ENCODE measurements at places on chromosomes 3 and 15. TPM values are rescaled to one million over a fixed set of nuclear protein-coding genes. Genes with fewer than 3 reads are reported as not detected.
A peak's percentile ranks its signal among the peaks of the same experiment; 100 is the strongest.

Gene FETUB
- not detected for total RNA-seq

Gene EPHA3
- total RNA-seq, result 0.17 TPM

Gene GOLGA6L9
- total RNA-seq, result 13.3 TPM

DNA sequence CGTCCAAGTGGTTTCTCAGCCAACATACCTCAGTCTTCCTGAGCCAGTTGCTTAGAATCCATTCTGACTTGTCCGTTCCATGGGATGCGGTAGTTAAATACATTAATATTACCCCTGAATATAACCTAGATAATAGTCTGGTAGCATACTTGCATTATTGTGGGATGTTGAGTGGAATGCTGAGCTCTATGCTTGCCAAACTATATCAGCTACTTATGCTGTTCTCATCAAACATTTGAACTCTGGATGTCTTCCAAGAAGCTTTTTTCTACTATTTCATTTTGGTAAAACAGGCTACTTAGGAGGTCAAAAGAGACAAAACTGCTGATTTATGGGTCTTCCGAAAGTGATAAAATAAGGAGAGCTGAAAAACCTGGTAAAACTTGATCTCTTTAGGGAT lies 429.5 kb downstream of the NAALADL2 start:
- H3K27me3 ChIP-seq, result no peaks in the 10 kb centered on the region
- H3K4me3 ChIP-seq, result no peak overlapping the region
- H3K27ac ChIP-seq, result no peak overlapping the region
- no peaks in the 10 kb centered on the region for H3K36me3 ChIP-seq
- DNase-seq, result no peak

DNA sequence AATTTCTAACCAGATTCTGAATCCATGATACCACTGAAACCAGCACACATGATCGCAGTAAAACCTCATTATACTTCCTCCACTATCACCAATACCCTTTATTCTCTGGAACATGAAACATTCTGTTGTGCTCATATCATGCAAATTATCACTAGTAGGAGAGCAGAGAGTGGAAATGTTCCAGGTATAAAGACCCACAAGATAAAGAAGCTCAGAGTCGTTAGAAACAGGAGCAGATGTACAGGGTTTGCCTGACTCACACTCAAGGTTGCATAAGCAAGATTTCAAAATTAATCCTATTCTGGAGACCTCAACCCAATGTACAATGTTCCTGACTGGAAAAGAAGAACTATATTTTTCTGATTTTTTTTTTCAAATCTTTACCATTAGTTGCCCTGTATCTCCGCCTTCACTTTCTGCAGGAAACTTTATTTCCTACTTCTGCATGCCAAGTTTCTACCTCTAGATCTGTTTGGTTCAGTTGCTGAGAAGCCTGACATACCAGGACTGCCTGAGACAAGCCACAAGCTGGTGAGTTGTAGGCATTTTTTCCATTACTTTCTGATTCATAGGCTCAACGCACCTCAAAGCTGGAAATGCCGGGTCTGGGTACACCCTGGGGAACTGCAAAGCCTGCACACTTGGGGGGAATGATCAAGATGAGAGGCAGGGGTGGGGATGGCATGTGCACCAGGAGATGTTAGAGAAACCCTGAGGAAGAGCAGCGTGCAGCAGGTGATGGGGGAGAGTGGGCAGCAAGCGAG lies at the start of gene CCR2:
Gene CCR2 (plus strand): TSS at position 465 of the 764 bp plus-strand sequence. CDS start 3,417 bp downstream, outside the sequence.
- DNase-seq, result no peak
- H3K27ac ChIP-seq, result no peak within 1 kb of the TSS
- H3K4me3 ChIP-seq, result no peak within 1 kb of the TSS
- no peaks in the 10 kb centered on the region for H3K36me3 ChIP-seq

GRCh38 chr3:196108075-196108743 lies 26.3 kb upstream of the TFRC start:
- H3K27me3 ChIP-seq, result no peaks in the 10 kb centered on the region
- no peak for DNase-seq
- no peaks in the 10 kb centered on the region for H3K36me3 ChIP-seq
- peak overlapping the region; percentile 41 for H3K27ac ChIP-seq
- peaks cover 6% of the 10 kb centered on the region for H3K4me1 ChIP-seq
- H3K4me3 ChIP-seq, result no peak overlapping the region

DNA sequence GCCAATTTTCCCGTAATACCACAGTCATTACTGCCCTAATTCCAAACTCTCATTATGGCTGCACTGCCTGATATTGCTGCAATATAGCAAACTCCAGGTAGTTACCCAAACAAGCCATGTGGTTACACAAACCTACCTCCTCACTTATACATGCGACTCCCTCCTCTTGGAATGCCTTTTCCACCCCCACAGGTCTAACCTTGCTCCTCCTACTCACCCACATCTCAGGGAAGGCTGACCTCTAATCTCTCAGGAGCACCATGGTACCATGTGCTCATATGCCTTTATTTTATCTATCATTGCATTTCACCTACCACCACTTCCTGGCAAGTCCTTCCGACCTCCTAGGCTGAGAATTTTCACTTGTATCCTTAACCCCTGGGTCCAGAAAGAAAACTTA lies 2.9 kb downstream of the RBPMS2 start:
- no peaks in the 10 kb centered on the region for H3K36me3 ChIP-seq
- no peak overlapping the region for H3K27ac ChIP-seq
- H3K4me3 ChIP-seq, result no peak overlapping the region
- peaks cover 17% of the 10 kb centered on the region for H3K4me1 ChIP-seq
- H3K27me3 ChIP-seq, result peaks cover 3% of the 10 kb centered on the region
- DNase-seq, result no peak

GRCh38 chr15:33524274-33524673 lies 213.5 kb downstream of the RYR3 start:
- no peaks in the 10 kb centered on the region for H3K36me3 ChIP-seq
- no peak for DNase-seq
- H3K4me1 ChIP-seq, result peaks cover 3% of the 10 kb centered on the region
- no peak overlapping the region for H3K27ac ChIP-seq
- no peak overlapping the region for H3K4me3 ChIP-seq

DNA sequence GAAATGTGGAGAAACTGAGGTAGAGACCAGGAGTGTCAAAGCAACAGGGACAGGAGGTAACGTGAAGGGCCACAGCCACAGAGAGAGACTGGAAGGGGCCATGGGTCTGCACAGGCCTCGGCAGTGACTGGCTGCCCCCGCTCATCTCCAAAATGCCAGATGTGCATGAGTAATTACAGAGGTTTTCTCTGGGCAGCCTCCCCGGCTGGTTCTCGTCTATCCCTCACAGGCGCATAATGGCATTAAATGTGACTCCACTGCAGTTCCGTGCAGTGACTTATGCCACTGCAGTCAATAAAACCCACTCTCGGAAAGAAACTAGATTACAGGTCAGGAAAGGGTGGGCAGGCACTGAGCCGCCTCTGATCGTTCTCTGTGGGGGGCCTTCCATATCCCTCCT lies 74.7 kb downstream of the WDR76 start:
- H3K4me3 ChIP-seq, result no peak overlapping the region
- peaks cover 6% of the 10 kb centered on the region for H3K4me1 ChIP-seq

- peaks cover 7% of the 10 kb centered on the region for H3K36me3 ChIP-seq
- H3K4me1 ChIP-seq, result peaks cover 8% of the 10 kb centered on the region
- no peak overlapping the region for H3K27ac ChIP-seq
- no peak overlapping the region for H3K4me3 ChIP-seq
- peaks cover 29% of the 10 kb centered on the region for H3K27me3 ChIP-seq
- DNase-seq, result no peak
Measured at GRCh38 chr3:195170496-195170895, 100.5 kb downstream of the XXYLT1 start.

DNA sequence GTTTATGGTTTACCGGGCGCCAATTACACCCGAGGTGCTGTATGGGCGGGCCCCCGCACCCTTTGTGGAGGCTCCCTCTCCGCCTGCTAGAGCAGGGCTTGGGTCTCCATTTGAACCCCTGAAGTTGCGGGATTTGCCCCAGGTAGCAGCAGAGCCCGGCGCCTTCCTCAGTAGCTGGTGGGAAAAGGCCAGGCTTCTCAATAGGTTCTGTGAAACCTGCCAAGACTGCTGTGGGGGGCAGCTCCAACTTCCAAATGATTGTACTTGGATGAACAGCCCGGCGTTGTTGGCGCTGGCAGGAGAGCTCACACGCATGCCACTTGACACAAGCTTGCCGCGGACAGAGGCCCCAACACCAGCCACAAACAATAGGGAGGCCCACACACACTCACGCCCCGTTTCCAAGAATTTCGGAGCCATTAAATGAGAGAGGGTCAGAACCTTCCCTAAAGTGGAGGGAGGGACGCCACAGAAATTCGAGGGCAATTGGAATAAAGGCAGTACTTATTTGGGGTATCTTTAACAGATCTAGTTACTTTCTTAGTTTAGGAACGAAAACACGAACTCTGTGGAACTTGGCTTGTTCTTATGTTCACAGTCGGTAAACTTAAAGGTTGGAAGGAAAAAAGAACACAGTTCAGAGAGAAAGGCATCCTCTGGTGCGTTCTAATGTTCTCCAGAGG lies 1.4 kb downstream of the EPHB3 start:
- no peak overlapping the region for H3K27ac ChIP-seq
- no peak for DNase-seq
- H3K4me3 ChIP-seq, result peak overlapping the region; percentile 62
- H3K27me3 ChIP-seq, result peaks cover 51% of the 10 kb centered on the region
- peaks cover 48% of the 10 kb centered on the region for H3K4me1 ChIP-seq

GRCh38 chr3:63909431-63909830 lies 2.8 kb downstream of the SCAANT1 start:
- no peak overlapping the region for H3K4me3 ChIP-seq
- no peaks in the 10 kb centered on the region for H3K27me3 ChIP-seq
- DNase-seq, result no peak
- no peak overlapping the region for H3K27ac ChIP-seq
- peaks cover 3% of the 10 kb centered on the region for H3K36me3 ChIP-seq

GRCh38 chr3:57100046-57100695 lies 39.7 kb downstream of the SPATA12 start:
- H3K4me1 ChIP-seq, result peaks cover 4% of the 10 kb centered on the region
- no peak overlapping the region for H3K4me3 ChIP-seq
- H3K27ac ChIP-seq, result no peak overlapping the region
- H3K27me3 ChIP-seq, result no peaks in the 10 kb centered on the region

DNA sequence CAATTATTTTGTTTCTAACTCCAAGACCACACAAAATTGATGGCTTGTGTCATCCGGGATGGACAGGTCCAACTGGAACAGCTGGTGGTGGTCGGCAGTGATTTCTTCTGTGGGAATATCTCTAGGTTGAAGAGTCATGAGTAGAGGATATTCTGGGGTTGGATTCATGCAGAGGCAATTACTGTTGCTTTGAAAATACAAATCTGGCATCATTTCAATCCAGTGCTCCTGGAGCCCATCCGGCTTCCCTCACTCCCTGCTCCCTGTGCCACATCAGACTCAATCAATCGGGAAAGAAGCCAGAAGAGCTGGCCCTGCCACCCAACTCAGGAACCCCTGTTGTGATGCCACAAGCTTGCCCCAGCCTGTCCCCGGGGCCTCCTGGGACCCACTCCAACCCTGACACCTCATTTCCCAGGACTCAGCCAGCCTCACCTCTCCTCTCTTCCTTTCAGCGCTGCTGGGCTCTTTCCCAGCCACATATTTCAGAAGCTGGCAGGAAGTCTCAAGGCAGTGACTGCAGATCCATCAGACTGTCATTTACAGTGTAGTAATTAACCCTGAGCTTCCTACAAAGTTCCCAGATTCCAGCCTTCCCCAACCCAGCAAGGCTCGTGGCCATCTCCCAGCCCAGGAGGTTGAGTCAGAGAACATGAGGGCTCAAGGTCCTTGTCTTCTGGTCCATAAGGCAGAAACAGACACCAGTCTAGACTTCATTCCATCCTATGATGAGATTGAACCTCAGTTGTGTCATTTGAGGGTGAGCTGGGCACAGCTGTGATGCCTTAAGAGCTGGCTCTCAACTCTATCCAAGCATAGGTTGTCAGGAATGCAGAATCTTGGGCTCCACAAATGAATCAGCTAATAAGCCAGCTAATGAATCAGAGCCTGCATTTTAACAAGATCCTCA lies 114.0 kb downstream of the FAM174B start:
- H3K27ac ChIP-seq, result no peak overlapping the region
- DNase-seq, result no peak
- H3K4me1 ChIP-seq, result no peaks in the 10 kb centered on the region
- H3K36me3 ChIP-seq, result peaks cover 1% of the 10 kb centered on the region
- peaks cover 2% of the 10 kb centered on the region for H3K27me3 ChIP-seq

DNA sequence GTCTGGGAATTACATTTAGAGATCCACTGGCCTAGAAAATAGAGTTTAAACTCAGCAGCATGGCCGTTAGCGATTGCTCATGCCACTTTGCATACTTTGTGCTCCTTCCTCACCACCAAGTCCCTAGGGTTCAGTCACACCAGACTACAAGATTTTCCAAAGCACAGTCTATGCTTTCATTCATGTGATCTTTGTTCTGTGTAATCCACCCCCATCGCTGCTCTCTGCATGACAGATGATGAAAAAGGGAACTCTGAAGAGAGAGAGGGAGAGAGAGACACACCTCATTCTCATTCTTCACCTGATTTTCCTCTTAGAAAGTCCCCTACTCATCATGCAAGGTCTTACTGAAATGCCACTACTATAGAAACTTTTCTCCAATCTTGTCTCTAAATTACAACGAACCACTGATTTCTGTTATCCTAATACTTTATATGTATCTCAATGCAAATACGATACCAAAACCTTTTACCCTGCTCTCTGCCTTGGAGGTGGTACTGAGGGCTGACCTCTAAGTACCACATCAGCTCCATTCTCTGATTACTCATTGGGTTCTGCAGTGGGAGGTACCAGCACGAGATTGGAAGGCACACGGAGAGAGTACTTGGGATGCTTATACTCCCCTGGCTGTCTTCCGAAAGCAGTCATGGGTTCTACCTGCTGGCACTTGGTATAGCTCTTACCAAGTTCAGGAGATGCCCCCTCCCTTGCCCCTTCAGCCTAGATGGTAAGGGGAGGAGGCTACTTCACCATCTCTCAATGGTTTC lies 1.1 kb upstream of the PARP15 start:
- no peak overlapping the region for H3K4me3 ChIP-seq
- peaks cover 2% of the 10 kb centered on the region for H3K36me3 ChIP-seq
- H3K27ac ChIP-seq, result no peak overlapping the region
- DNase-seq, result no peak
- H3K27me3 ChIP-seq, result peaks cover 13% of the 10 kb centered on the region

DNA sequence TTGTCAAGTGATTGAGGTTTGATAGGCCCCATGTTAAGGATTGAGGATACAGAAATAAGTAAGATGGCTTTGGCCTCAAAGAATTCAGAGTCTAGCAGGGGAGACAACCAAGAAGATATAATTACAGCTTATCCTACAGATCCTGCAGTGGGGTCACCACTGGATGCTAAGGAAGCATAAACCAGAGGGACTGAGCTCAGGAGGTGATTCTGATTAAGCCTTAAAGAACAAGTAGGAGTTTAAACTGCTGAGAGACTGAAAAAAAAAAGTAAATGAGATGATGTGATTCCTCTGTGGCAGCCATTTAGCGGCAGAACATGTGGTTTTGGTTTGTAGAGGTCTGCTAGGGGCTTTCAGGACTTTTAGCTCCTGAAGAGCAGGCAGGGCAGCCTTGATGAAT lies 72.1 kb upstream of the ROPN1 start:
- DNase-seq, result no peak
- peaks cover 8% of the 10 kb centered on the region for H3K4me1 ChIP-seq
- no peak overlapping the region for H3K27ac ChIP-seq
- H3K27me3 ChIP-seq, result no peaks in the 10 kb centered on the region
- H3K4me3 ChIP-seq, result no peak overlapping the region
- H3K36me3 ChIP-seq, result no peaks in the 10 kb centered on the region

Data from progenitor cell of endocrine pancreas (in vitro differentiated cells).